ENCODE measurements at places on chromosomes 1 and 21.

GRCh38 chr1:233240829-233241682 is 54.5 kb downstream of the PCNX2 start:
- DNase-seq: peak; percentile 32

GRCh38 chr1:167635156-167635648 is 5.2 kb downstream of the RCSD1 start:
- DNase-seq: no peak

DNA sequence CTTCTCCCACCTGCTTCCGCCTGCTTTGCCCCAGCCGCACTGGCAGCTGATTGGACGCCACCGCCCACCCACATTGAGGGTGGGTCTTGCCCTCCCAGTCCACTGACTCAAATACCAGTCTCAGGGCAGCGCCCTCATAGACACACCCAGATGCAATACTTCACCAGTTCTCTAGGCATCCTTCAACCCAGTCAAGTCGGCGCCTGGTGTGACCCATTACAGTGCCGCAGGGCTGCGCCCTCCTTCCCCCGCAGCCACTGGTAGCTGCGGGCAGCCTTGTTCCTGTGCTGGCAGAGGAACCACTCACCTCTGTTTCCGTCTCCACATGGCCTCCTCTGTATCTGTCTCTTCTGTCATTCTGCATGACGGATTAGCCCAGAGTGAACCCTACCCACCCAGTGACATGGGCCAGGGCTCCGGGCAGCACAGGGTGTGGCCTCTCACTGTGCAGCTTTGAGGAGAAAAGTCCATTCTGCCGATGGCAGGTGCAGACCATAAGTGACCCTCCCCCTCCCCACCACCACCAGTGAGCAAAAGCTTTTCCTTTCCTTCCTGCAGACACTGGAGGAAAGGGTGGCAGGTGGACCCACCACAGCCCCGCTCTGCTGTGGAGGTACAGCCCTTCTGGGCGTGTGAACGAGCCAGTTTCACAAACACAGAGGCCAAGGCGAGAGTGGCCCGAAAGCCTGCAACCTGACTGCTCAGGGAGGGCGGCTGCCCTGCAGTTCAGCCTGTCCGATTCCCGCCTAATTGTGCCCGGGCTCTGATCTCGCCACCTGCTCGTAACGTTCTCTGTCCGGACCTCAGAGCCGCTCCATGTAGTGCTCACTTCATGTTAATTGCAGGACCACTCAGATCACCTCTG is 57.1 kb downstream of the FAAP20 start:
- no peak for DNase-seq

GRCh38 chr1:30842697-30843354 is 65.7 kb downstream of the SDC3 start:
- DNase-seq: no peak
